Right forelimb (tissue), 1 donor: ENCODE measurements at places on chromosomes 6 and 20.
A peak's percentile ranks its signal among the peaks of the same experiment; 100 is the strongest.

DNA sequence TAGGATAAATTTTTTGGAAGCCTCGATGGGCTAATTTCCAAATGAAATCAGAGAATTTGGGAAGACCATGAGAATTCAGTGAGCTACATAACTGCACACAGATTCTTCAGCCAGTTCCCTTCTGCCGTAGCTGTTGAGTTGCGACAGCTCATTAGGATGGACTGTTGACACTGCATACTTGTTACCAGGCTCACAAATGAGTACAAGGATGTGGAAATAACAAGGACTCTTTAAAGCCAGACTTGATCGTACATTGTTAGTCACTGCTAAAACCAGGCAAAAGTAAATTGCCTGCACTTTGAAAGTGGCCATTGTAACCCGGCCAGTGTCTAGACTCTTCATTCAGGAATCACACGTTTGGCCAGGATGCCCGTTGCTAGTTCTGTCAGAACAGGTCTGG lies 37.0 kb downstream of the NDUFAF5 start:
- DNase-seq: no peak

DNA sequence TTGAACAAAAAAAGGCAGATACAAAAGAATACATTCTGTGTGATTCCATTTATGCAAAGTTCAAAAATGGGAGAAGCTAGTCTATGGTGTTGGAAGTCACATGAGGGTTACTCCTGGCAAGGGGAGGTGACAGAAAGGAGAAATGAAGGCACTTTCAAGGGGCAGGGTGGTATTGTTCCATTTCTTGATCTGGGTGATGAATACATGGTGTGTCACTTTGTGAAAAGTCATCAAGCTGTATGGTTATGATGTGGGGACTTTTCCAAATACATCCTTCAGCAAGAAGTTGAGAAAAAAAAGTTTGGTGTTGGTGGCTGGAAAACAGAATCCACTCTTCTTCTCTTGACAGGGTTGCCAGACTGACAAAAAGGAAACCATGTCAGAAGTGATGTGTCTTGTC lies 60.6 kb upstream of the MDGA1 start:
- DNase-seq: no peak

GRCh38 chr20:35437599-35437998 lies 429 bp downstream of the GDF5 start:
- no peak for DNase-seq

DNA sequence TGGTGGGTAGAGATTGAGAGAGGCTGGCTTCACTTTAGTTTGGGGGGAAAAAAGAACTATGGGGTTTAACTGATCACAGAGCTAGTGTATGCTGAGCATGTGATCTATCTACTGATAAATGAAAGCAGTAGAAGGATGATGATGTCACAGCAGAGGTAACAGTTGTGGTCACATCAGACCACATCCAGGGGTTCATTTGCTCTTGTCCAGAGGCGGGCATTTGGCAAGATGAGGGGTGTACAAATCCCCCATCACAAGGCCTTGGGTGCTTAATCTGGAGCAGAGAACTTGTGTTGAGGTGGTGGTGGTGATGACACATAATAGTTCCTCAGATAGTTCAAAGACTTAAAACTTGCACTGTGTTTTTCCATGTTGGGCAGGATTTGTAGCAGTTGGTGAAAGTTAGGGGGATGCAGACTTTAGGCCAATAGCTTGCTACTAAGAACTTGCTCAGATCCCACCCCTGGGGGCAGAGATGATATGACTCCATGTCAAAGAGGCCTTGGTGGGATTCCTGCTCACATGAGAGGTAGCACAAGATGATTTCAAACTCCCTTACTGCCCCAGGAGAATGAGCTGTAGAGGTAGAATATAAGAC lies 63.4 kb downstream of the PRDM1 start:
- no peak for DNase-seq

DNA sequence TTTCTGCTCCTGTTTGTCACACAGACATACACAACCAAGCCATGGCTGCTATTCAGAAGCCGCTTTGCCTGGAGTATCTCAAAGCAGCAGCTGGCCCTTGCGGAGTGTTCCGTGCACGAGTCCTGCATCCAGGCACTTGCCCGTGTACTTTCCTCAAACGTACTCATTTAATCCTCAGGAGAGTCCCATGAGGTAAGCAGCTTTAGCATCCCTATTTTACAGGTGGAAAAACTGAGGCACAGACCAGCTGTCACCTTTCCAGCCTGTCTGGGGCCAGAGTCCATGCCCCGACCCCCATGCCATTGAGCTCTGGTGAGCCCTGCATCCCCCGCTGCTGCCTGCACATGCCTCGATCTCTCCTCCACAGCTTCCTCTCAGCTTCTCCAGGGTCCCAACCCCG lies 130.0 kb downstream of the ERMARD start:
- DNase-seq: no peak

DNA sequence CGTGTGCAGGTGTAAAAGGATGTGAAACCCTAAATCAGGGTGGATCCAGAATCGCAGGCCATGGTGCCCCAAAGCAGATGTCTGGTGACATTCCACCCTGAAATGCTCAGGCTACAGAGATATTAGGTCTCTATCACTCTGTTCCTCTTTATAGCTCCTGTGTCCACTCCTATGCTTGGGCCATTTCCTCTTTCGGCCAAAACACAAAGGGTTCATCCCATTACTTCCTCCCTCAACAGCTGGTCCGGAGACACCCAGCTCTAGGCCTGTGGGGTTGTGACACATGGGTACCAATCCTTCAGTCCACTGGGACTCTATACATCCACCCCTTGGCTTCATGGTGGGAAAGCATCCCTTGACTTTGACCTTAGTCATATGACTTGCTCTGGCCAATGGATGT lies 1.7 kb upstream of the SIGLEC1 start:
- DNase-seq: no peak

GRCh38 chr6:16344756-16345155 lies 106.4 kb downstream of the GMPR start:
- no peak for DNase-seq

GRCh38 chr6:100300221-100300736 lies 164.4 kb downstream of the SIM1 start:
- DNase-seq: no peak

GRCh38 chr20:9408422-9409300 lies 105.7 kb upstream of the LAMP5 start:
- DNase-seq: no peak

DNA sequence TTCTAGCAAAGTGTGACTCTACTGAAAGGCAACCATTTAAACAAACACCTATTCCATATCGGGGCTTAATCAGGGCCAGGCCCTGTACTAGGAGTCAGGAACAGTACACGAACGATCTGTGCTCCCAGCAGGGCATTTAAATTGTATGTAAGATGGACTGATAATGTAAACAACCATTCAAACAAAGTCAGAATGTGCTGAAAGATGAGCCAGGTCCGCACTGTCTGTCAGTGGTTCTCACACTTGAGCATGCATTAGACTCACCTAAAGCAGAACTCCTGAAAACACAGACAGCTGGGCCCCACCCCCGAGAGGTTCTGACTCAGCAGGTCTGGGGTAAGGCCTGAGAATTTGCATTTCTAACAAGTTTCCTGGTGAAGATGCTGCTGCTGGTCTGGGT lies 81.6 kb downstream of the PXDC1 start:
- DNase-seq: no peak

DNA sequence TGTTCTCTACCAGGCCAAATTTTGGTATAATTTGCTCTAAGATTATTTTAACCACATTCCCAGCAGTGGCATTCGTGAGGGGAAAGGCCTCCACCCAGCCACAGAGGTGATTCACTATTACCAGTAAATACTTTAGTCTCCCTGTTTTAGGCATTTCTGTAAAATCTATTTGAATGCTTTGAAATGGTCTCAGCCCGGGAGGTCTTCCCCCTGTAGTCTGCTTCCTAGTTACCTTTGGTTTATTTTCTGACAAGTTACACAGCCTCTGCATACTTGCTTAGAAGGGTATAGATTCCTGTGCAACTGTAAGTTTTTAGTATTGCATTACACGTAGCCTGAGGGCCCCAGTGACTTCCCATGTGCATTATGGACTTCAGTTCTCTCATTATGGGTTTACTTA lies 248.7 kb downstream of the C6orf118 start:
- DNase-seq: no peak

- no peak for DNase-seq
Measured at GRCh38 chr20:60584221-60584620, 626.0 kb downstream of the CDH26 start.

GRCh38 chr20:37378785-37379598 lies 33.1 kb downstream of the SRC start:
- DNase-seq: peak; percentile 37

DNA sequence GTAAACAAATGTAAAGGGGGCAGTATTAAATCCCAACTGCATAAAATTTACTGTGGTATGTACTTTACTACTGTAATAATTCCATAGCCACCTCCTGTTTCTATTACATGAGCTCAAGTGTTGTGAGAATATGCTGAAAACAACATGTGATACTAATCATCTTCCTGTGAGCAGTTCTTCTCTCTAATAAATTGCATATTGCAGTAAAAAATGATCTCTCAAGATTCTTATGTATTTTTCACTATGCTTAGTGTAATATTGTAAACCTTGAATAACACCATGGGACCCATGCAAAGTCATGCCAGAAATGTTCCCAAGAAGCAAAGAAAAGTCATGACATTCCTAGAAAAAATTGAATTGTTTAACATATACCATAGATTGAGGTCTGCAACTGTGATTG lies 133.0 kb upstream of the ATXN1 start:
- no peak for DNase-seq

- DNase-seq: no peak
Measured at GRCh38 chr6:158257781-158258180, 54.5 kb upstream of the TULP4 start.

DNA sequence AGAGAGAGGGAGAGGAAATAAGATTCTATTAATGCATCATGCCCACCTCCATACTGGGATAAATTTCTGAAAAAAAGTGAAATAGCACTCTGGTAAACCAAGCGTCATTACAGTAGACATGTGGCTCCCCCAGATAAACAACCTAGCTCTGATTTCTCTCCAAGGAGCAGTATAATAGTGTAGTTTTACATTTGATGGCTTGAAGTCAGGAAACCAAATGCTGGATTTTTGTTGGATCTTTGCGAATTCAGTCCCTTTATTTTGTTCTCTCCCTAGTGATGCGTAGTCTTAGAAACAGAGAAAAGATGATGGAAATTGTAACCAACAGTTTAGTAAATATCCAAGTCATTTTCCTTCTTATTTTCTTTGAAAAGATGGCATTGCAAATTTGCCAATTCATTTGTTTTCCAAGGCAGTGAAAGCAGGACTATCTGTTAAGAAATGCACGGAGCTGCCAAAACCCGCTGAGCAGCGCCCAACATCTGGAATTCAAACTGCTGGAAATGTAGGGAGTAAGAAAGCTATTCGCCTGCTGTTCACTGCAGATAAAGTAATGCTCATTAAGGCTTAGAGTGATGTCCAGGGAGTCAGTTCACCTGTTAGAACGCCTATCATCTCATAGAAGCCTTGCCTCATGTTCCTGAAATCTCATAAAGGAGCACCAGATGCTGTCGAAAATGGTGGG lies 85.7 kb upstream of the DOK5 start:
- peak; percentile 66 for DNase-seq

DNA sequence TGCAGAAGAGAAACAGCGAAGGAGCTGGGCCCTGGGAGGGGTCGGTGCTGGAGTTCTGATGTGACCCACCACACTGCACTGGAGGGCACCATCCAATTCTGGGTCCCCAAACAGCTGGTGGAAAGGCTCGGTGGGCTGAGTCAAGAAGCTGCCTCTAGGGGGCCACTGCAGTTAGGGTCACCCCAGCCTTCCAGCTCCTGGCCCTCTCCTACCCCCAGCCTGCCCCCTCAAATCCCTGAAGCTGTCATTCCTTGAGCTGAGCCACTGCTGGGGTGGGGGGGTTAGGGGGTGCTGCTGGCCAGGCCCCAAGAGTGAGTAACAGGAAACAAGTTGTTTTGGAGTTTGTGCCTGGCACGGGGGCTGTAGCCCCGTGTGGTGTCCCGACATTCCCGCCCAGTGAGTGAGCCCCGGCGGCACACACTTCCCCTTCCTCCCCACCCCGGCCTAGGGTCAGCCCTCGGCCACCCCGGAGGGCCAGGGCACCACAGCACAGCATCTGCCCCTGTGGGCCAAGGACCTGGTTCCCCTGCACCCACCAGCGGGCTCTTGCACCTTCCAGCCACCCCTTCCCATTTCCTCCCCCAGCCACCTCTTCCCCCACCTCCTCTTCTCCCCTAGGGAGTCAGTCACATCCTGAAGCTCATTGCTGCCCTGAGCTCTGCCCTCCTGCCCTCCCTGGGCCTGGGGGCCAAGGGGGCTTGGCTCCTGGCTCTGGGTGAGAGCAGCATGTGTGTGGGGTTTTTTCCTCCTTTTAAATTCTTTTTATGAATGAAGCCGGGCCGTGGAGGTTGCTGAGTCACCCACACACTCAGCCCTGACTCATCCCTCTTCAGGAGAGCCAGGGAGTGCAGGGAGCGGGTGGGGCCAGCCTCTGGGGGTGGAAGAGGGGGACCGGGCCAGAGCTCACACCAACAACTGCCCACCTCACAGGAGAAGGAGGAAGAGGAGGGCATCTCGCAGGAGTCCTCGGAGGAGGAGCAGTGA lies 4.6 kb downstream of the SMIM29 start:
- no peak for DNase-seq

GRCh38 chr6:6808343-6808742 lies 219.8 kb downstream of the LY86 start:
- DNase-seq: no peak

- DNase-seq: no peak
Measured at GRCh38 chr20:13105864-13106457, 97.2 kb downstream of the SPTLC3 start.

GRCh38 chr6:69456086-69456485 lies 340.7 kb downstream of the LMBRD1 start:
- DNase-seq: no peak

DNA sequence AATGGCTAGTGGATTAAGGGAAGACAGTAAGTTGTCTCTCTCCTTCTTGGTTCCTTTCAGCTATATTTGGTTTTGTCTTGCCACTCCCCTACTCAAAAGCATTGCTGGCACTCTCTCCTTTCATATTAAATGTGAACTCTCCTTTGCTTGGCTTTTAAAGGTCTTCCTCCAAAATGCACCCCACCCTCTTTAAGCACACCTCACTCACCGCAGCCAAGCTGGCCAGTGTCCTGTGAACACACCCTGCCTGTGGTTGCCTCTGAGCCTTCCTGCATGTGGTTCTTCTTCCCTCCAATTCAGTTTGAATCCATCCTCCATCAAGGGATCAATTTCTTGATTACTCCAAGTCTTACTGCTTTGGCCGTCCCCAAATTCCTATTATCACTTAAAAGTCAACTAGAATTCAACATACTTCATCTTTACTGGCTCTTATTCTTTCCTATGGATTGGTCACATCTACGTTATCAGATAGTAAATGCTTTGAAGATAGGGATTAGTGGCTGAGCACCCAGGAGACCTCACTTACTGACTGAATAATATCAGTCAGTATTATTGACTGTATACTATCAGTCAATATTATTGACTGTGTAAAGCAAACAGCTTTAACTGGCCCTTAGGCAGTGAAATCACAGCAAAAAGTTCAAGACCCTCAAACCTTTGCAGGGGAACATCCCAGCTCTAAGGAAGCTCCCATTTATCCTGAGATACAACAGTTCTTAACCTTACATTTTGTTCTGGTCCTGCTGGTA lies 41.6 kb upstream of the SPDEF start:
- DNase-seq: no peak
